ENCODE measurements at places on chromosomes 12 and 14.

DNA sequence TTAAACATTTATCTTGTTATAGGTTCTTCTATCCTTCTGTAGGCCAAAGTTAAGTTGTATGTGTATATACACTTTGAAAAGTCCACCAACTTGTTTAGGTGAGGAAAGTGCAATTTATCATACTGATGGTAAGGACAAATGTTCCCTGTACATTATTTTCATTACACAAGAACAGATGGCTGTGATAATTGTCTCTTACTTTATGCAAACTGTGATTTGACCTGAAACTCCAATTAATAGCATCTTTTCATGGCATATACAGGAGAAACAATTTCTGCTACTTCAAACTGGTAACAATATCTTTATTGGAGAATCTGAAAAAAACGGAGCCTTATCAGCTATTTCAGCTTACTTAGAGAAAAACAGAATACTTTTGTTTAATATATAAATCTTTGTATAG, 5.6 kb downstream of the TRIM9 start:
- DNase-seq, result no peak

DNA sequence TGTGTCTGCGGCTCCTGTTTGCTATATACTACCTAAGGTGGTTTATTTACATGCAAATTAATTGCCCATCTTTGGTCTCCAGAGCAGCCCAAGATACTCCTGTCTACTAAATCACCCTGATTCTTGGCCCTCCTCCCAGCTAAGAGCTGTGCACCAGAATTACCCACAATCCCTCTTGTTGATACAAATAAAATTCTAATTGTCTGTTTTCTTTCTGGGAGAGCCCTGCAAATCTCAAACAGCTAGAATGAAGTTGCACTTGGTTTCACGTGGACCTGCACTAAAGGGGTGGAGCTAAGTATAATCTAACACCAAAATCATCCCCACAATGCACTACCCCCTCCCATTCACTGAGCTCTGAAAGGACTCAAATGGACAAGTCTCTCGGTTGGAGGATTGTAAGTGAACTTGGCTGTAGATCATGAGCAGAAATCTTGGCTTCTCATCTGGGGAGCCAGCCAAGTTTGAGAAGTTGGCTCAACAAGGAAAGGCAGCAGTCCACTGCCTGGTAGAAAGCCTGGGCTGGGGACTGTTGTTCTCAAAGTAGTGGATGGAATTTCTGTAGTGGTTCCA, 6.6 kb downstream of the MAX start:
- DNase-seq, result peak; percentile 91

- no peak for DNase-seq
Measured at GRCh38 chr14:27845902-27846301, 920.7 kb upstream of the FOXG1 start.

- DNase-seq, result no peak
Measured at GRCh38 chr14:99175331-99176155, 96.5 kb downstream of the BCL11B start.

DNA sequence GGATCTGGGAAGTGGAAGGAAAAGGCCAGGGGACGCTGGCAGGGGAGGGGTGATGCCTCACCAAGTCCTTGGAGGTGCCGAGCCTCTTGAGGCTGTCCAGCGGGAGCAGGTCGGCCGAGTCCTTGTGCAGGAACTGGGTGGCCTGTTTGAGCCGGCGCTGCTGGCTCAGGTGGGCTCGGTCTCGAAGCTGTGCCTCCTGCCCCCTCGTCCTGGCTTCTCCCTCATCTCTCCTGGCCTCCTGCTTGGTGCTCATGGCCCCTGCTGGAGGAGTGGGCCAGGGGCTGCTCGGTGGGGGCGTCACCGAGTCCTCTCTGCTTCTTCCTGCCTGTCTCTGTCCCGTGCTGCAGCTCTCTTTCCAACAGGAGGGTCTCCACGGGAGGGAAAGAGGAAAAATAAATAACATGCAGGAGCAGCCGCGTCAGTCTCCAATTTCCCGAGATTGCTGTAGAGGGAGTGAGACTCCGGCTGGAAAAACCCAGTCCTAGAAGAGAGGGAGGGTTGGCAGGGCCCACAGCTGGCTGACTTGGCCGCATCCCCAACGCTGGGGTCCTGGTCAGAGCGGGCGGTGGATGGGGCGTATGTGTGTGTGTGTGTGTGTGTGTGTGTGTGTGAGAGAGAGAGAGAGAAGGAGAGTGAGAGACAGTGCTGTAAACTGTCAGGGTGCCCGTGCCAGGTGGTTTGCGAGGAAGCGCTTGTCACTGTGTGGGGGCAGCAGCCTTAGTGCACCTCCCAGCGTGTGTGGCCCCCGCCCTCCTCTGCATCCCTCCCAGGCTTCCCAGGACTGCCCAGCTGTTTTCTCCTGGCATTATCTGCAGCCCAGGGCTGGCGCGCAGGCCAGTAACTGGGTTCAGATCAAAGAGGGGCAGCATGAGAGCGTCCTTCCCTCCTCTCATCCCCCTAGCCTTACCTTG, at the start of gene NRIP2:
TSS of gene NRIP2 (minus strand) at position 455 of the 911 bp plus-strand sequence. CDS start at position 403, 52 bp downstream.
- peak; percentile 23 for DNase-seq

DNA sequence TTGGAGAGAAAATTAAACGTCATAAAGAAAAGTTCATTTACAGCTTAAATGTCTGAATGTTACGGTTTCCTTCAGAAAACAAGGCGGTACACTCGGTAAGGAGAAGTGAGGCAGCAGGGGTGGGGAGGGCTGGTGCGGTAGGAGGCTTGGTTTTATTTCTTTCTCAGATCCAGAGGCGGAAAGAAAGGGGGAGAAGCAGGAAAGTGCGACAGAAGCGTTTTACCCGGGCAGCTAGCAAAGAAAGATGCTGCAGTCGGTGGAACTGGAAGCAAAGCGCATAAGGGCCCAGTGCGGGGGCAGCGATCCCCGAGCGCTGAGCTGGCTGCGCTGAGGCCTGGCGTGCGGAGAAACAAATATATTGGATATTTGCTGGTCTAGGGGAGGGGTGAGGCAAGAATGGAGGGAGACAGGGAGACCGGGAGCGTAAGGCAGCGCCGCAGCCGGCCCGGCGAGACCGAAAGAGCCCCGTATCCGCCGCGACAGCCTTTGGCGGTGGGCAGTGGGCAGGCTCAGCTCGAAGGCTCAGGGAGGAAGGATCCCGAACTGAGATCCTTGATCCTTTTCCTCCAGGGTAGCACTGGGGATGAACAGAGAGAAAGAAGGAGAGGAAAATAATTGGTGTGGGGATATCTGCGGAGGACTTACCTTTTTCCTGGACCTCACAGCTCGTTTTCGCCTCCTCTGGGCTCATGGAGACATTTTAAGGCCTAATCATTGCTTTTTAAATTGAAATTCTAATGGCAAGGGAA, 6.4 kb upstream of the HOXC11 start:
- no peak for DNase-seq

- no peak for DNase-seq
Measured at GRCh38 chr12:92785563-92785950, 82.8 kb downstream of the PLEKHG7 start.

DNA sequence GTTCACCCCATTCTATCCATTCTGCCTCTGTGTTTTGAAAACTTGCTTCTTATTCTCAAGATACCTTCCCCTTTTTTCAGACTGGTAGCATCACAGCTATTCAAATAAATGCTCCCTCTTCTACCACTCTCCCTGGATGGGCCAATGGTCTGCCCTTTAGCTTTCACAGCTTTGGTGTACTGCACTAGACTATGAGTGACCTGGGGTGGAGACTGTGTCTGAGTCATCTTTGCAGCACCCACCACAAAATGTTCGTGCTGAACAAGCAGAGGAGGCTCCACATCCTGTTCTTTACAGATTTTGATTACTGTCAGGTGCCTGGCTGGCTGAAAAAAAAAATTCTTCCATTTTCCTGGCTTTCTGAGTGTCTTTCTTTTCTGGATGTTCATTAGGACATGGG, 1104.1 kb upstream of the TMEM132C start:
- no peak for DNase-seq

DNA sequence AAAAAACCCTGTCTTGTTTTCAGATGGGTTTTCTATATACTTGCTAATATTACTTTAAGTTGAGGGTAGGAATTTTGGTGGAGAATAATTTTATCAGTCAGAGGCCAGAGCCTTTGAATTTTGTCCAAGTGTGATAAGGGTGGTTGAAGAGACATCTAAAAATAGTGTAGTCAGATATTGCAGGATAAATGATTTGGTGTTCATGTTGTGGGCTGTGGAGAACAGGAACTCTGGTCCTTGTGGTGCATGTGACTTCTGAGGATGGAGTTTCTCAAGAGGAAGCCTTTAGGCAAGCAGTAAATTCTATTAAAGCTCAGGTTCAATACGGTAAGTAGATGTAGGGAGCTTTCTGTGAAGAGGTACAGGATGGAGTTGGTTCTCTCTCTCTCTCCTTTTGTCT, 2.8 kb downstream of the ADAM21 start:
- DNase-seq, result no peak

DNA sequence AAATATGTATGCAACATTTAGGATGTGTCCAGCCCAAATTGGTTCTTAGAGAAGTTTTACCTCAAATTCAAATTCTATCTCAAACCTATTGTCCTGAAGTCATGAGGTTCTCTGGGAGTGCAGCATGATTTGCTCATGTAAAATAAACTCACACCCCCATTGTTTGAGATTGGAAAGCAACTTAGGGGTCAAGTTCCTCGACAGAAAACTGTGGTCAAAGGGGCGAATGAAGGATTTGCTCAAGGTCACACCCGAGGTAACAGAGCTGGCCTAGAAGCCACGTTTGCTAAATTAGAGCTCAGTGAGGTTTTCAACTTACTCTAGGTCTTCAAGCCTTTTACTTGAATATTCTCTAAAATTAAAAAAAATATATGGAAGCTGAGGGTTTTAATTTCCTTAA, 197.7 kb upstream of the GZMB start:
- no peak for DNase-seq

DNA sequence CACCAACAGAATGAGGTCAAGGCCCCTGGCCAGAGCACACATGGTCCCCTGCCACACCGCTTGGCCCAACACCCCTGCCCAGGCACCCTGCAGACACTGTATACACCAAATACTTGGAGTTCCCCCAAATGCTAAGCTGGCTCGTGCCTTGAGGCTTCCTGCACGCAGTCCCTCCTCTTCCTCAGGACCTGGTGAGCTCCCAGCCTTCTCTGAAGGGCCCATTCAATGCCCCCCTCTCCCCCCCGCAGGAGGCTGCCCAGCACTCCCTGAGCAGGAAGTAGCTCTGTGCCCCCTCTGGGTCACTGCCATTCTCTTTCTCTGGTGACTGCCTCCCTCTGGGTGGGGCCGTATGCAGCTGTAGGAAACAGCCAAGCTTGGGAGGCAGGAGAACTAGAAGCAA, 75.3 kb downstream of the ITPK1 start:
- DNase-seq, result no peak

- DNase-seq, result no peak
Measured at GRCh38 chr12:15256761-15257160, 35.5 kb upstream of the RERG start.

DNA sequence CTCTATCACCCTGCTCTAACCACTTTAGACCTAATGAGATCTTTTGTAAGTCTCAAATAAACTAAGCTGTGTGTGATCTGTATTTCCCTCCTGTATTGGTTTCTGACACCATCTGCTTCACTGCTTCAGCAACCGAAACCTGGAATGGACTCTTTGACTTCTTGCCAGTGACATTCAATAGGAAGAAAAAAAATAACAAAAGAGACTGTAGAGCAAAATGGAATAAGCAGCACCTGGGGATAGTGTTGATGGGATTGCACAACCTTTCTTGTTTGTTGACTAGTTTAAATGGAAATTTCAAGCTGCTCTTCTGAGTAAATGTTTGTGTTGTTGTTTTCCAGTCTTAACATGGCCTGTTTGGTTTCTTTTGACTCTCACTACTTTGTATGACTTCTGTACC, 888.6 kb upstream of the SEL1L start:
- no peak for DNase-seq

DNA sequence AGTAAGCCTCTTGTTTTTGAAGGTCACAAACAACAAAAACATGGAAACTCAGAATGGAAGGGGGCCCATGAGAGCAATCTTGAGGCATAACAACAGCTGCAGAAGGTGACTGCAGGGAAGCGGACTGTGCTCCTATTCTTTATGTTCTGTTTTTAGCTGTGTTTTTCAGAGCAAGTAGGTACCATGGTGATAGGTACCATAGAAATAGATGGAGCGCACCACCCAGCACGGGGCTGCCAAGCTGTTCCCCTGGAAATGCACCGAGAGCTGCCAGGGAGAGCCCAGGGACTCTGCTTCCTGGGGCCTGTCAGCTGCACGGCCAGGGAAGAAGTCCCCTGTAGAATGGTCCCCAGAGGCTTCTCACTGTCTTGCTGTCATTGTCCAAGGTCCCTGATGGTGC, 32.8 kb downstream of the DGLUCY start:
- no peak for DNase-seq

- no peak for DNase-seq
Measured at GRCh38 chr12:104422441-104422840, 34.3 kb upstream of the CHST11 start.

DNA sequence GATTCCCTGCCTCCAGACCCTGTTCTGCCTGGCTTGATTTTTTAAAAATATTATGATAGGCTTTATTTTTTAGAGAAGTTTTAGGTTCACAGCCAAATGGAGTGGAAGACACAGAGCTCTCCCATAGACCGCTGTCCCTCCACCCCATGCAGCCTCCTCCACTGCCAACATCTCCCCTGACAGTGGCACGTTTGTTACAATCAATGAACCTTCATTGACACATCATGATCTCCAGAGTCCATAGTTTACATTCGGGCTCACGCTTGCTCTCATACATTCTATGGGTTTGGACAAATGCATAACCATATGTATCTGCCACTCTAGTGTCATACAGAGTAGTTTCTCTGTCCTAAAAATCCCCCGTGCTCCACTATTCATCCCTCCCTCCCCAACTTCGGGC, 15.9 kb upstream of the PPP1R13B start:
- no peak for DNase-seq

DNA sequence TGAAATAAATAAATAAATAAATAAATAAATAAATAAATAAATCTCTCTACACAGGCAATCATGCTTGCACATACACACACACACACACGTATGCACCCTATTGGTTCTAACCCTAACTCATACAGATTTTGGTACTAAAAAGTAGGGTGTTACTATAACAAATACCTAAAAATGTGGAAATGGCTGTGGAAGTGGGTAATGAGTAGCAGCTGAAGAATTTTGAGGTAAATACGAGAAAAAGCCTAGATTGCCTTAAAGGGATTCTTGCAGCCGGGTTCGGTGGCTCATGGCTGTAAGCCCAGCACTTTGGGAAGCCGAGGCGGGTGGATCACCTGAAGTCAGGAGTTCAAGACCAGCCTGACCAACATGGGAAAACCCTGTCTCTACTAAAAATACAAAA, 15.7 kb upstream of the SLC2A3 start:
- no peak for DNase-seq

DNA sequence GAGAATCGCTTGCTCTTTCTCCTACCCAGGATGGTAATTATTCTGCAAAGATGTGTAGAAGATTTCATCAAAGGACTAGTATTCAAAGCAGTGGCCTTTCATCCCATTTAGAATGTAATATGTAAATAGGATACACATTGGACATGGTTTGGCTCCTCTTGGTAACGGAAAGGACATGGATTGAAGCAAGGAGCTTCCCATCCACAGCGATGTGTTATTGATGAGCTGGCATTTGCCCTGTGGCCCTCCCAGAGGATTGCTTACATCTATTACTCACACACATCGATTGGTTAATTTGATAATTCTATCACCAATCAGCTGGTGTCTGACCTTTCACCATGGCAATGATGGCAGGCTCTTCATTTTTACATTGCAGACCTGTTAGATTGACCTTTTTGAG, 458.4 kb downstream of the EGLN3 start:
- no peak for DNase-seq

Measured in NCI-H446 treated with DMSO at 0.1 percent for 48 hours (cell line).